Metanephros (tissue), 2 donors: ENCODE measurements at places on chromosomes 1 and 21. TPM values are rescaled to one million over a fixed set of nuclear protein-coding genes. Genes with fewer than 3 reads are reported as not detected.

The KRTAP19-7 gene
- total RNA-seq = not detected

The RAB3B gene
- total RNA-seq = 3.7 TPM

The KIF14 gene
- 3.6 TPM for total RNA-seq

The PKLR gene
- total RNA-seq = 3.3 TPM

The CBR3 gene
- total RNA-seq = 2.3 TPM

The FAM131C gene
- total RNA-seq = 1.7 TPM

The DHRS3 gene
- 159 TPM for total RNA-seq

The HP1BP3 gene
- total RNA-seq = 248 TPM

The GNG4 gene
- 2.6 TPM for total RNA-seq

The LCE1B gene
- not detected for total RNA-seq
